Kidney glomerular epithelial cell (primary cell): ENCODE measurements at places on chromosomes 5 and 9.

DNA sequence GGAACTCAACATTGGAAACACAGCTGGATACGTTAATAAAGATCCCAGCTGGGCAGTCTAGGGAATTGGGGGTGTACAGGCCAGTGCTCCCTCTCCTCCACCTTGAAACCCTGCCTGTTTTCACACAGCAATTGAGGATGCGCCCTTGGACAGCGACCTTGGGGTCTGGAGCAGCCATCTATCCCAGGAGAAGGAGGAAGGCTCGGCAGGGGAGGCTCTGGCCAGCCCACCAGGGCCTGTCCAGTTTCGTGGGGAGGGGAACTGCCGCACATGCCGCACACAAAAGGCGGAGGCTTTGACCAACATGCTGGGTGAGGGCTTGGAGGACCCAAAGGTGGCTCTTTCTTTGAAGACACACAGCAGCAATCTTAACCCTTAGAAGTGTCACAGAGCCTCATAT is 1.4 kb downstream of the COL23A1 start:
- DNase-seq, result no peak

- DNase-seq, result no peak
Observed at GRCh38 chr5:39605588-39606575, 181.1 kb upstream of the DAB2 start.

DNA sequence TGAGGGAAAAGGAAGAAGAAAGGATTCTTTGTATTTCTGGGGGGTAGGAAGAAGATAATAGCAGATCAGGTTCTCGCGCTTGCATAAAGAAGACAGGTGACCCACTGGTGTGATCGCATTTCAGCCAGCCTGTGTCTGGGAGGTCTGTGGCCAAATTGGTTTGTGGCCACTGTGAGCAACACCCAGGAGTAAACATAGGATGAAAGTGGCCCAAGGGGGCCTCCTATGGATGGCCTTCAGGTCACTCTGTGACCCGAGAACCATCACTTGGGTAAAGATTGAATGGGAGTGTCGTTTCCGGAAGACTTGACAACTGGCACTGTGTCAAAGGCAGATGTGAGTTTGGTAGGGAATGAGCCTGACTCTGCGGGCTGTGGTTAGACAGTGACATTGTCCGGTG is 34.2 kb downstream of the RAI14 start:
- no peak for DNase-seq

DNA sequence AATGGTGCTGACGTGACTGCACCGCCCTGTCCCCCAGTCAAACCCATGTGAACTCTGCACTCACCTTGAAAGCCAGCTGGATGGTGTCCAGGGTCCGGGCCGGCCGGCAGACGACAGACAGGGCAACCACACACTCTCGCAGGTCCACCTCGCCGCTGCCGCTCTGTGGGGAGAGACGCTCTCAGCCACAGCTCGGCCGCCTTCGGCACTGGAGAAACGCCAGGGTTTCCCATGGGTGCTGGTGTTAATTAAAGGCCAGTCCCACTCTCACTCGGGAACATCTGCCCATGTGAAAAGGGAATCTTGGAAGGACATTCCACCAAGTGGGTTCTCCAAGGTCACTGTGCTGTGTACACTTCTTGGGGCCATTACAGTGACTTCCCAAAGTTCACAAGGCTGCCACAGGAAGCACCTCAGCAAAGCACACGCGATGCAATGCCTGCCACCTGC is 25.5 kb upstream of the SLC6A3 start:
- no peak for DNase-seq

DNA sequence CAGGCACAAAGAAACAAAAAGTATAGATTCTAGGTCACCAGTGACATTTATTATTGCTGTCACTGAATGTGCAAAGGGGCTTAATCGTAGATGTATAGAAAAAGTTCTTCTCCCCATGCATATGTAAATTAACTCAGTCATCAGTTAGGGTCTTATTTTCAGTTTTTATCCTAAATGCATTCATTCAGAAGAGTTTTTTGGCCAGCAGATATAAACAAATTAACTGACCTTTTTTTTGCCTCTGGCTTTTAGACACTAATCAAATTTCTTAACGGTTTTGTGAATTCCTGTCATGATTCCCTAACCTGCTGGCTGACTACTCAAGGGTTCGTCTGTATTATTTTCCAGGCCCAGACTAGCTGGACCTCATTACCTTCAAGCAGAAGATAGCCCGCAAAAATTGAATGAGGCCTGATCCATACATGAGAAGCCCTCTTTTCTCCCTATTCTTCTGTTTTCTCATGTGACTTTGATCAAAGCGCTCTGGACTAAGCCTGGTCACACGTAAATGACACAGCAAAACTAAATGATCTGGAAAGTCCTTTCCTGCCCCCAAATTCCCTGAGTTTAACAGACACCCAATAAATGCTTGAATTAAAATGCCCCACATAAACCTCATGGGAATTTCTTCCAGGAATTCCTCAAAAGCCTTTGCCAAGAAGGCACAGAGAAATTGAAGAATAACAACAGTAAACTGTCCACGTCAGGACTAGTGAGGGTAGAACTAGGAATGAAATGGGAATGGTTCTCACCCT is 83.7 kb downstream of the MYO10 start:
- no peak for DNase-seq

DNA sequence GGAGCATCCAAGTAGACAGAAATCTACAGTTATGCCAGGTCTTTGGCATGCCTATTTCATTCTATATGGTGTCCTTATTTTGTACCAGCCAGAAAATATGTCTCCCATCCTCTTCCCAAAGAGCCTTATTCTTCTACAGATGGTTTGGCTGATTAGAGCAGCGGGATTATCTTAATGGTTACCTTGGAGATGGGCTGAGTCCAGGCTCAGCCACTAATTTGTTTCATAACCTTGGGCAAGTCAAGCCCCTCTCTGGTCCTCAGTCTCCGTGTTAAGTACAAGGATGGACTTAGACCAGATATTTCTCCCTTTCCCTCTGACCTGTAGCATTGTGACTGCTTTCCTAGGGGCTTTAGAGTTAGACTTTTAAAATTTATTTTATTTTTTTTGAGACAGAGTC is 11.1 kb upstream of the GLE1 start:
- DNase-seq, result no peak
